ENCODE measurements at places on chromosomes 6 and 20. TPM values are rescaled to one million over a fixed set of nuclear protein-coding genes. Genes with fewer than 3 reads are reported as not detected.

DNA sequence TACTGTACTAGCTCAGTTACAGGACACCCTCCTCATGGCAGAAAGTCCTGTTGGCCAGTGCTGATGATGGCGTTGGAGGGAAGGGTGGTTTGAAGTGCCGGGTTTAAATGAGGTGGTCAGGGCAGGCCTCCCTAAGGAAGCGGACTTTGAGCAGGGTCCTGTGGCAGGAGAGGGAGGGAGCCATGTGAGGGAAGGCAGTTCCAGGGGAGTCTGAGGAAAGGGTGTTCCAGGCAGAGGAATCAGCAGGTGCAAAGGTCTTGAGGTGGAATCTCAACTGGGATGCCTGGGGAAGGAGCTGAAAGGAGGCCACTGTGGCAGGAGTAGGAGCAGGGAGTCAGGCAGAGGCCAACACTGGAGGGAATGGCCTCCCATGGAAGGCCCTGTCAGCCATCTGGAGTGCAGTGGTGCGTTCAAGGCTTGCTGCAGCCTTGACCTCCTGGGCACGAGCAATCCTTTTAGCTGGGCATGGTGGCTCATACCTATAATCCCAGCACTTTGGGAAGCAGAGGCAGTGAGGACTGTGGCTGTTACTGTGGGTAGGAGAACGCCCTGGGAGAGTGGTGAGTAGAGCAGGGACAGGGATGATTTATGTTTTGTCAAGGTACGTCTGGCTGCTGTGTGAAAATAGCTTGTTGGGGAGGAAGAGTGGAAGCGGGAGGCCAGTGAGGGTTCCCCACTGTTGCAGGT, 26.2 kb downstream of the VSTM2L start:
- DNase-seq: no peak

- no peak for DNase-seq
Observed at GRCh38 chr6:36999751-37000125, 5.7 kb upstream of the FGD2 start.

DNA sequence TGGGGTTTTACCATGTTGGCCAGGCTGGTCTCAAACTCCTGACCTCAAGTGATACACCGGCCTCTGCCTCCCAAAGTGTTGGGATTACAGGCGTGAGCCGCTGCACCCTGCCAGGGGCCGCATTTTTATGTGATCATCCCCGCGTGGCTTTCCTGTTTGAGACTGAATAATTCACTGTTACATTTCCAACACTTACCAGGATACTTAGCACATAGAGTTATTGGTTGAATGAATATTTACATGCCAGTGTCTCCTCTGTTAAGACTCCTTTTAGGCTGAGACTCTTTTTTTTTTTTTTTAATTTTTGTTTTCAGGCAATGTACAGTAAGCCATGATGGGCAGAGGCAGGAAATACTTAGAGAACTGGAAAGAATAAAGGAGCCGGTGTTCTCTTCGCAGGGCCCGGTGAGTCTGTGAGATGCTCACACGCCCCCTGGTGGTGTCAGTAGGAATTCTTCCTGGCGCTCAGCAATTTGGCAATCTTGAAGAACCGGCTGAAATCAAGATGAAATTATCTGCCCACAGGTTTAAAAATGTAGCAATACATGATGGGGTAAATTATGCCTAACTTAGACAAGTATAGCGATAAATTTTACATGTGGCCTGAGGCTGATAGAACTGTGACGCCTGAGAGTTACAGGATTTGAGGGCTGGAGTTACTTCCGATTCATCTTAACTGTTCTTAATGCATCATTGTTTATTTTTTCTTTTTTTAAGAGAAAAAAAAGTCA, 7.6 kb upstream of the RNF114 start:
- no peak for DNase-seq

GRCh38 chr6:33407132-33407718, 3.6 kb upstream of the PHF1 start:
- DNase-seq: no peak

DNA sequence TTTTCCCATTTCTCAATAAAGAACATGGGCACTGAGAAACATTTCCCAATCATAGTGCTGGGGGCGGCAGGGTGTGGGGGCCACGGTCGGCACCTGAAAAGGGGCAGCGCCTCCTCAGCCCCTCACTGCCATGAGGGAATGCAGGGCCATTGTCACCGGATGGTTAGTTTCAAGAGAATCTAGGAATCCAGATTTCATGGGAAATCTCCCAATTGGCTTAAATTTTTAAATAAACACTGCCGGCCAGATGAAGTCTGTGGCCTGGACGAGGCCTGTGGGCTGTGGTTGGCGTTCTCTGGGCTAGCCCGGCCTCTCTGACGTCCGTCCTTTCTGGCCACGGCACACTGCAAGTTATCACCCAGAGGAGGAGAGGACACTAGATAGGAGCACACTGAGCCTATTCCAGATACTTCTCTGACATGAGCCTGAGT, 25.6 kb downstream of the MANBAL start:
- DNase-seq: no peak

GRCh38 chr6:169420912-169421543, 167.4 kb upstream of the THBS2 start:
- DNase-seq: no peak

- no peak for DNase-seq
Observed at GRCh38 chr6:130787726-130788500, 39.3 kb upstream of the SMLR1 start.

DNA sequence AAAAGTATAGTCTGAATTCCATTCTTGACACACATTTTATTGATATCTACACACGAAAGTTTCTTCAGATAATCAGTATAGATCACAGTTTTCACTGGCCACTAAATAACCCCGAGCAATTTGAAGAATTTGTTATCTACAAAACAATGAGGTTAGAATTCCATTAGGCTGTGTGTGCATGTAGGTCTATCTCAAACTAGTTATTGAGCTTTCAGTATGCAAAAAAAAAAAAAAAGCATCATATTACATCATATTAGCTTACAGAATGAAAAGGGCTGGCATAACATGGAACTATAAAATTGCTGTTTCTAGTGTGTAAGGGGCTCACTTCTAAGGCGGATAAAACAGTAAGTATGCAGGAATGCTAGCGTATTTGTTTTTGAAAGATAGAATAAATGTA, 59.5 kb upstream of the ADGRG6 start:
- DNase-seq: no peak

- DNase-seq: no peak
Observed at GRCh38 chr6:134307870-134308269, 10.0 kb downstream of the SGK1 start.

GRCh38 chr20:50149481-50150254, 3.9 kb downstream of the PEDS1 start:
- DNase-seq: no peak

DNA sequence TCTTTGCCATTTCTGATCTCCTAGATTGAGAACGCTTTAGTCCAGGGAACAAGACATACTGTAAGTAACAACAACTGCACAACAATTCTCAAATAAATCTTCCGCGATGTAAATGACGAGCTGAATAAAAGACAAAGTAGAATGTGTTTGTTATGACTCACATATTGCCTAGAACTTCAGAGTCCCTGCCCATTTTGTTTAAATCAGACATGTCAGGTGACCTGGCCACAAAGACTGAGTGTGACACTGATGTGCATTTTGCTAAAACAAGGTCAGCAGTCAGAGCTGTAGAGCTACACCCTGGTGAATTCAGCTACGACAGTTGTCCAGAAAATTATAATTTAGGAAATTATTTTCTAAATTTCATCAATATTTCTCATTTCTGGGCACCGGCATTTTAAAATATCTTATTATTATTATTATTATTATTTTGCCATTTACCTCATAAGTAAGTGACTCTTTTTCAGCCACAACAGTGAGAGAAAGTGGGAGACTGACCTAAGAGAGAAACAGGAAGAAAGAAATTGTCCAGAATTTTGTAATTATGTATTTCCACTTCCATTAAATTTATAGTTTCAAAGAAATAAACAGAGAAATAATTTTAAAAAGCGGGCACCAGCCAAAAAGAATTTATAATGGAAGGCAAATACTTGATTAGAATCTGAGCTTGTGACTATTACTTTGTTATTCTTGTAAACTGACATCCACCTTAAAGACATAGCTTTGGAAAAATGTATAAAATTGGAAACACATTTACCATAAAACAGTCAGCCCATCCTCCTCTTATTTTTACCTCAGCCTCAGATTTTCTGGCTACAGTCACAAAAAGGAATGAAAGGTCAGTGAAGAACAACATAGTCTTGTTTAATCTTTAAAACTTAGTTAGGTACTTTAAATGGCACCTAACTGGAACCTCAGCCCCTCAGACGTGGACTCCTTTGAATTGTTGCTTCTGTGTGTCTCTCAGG, 157.0 kb upstream of the CITED2 start:
- no peak for DNase-seq

DNA sequence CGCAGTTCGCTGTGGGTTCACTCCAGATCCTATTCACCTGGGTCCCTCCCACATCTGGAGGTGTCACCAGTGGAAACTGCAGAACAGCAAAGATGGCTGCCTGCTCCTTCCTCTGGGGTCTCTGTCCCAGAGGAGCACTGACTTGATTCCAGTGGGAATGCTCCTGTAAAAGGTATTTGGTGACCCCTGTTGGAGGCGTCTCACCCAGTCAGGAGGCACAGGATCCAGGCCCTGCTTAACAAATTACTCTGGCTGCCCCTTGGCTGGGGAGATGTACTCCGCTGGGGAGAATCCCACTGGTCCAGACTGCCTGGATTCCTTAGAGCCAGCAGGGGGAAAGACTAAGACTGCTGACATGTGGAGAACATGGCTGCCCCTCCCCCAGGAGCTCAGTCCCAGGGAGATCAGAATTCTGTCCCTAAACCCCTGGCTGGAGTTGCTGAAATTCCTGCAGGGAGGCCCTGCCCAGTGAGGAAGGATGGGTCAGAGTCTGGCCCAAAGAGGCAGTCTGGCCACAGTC, 483.0 kb downstream of the CBLN4 start:
- DNase-seq: no peak

GRCh38 chr6:111683749-111684267, 78.1 kb upstream of the TRAF3IP2 start:
- DNase-seq: peak; percentile 48

GRCh38 chr20:22574545-22575086, 9.8 kb downstream of the FOXA2 start:
- DNase-seq: no peak

DNA sequence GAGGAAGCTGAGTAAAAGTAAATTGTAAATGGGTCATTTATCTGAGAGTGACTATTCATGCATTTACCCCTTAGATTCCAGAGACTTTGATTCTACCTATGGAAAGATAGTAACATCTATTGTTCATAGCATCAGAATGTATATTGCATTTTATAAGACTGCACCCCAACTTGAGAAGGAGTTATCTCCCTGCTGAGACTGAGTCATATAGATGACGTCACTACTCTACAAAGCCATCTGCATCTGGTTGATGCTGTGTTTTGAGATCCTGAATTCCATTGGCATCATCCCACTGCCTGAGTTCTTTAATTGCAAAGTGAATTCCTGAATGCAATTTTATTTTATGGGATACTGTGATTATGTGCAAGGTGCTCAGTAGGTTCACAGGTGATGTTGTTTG, 444.0 kb upstream of the SLC35B3 start:
- no peak for DNase-seq

- no peak for DNase-seq
Observed at GRCh38 chr6:168535711-168536110, 94.7 kb downstream of the SMOC2 start.

DNA sequence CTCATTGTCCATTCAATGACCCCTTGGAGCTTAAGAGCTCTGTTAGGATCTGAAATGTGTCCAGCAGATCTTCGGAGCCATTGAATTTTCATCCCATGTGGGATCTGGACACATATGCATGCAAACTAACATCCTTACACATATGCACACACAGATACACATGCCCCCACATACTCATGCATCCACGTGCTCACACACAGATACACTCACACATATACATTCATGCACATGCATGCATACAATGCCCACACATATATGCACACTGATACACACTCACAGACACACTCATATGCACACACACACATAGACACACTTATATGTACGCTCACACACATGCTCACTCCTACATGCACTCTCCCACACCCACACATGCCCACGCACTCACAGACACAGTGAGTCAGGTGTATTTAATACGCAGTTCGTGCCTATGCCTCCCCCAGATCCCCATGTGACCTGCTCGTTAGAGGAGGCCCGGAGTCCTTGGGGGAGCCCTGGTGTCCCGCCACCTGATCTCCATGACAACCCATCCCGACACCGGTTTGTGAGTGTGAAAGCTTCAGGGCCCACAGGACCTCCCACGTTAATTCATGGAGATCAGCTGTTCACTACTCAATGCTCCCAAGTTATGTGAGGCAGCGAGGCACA, 121.9 kb upstream of the SULF2 start:
- no peak for DNase-seq

DNA sequence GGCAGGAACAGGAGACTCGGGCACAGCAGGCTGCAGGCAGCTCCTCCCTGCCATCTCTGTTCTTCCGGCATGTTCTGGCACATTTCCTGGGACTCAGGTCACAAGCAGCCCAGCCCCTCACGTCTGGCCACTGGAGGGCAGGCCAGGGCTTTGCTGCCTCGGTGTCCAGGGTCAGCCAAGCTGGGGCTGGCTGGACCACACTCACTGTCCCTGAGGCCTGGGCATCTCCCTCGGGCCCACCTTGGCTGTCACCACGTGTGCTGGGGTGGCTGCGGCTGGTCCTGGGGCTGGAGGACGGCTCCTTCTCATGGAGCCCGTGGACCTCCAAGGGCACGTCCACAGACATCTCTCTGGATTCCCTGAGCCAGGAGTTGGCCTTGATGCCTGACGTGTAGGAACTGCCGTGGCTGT, 18.5 kb downstream of the FRMD1 start:
- DNase-seq: no peak

DNA sequence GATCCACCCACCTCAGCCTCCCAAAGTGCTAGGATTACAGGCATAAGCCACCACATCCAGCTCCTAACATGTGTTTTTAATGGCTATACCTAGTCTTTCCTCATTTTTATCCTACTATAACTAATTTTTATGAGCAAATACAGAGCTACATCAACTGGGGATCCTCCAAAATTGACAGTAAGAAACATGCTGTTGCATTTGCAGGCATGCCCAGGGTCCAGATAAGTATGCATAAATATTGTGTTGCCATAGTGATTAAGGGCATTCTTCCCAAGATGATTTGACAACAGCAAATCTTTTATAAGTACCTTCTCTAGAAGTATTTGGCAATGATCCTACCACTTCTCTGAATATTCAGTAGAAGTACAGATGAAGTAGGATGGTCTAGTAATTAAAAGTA, 41.9 kb upstream of the MOXD1 start:
- no peak for DNase-seq

GRCh38 chr20:23244916-23245552, 105.6 kb upstream of the NXT1 start:
- DNase-seq: no peak

DNA sequence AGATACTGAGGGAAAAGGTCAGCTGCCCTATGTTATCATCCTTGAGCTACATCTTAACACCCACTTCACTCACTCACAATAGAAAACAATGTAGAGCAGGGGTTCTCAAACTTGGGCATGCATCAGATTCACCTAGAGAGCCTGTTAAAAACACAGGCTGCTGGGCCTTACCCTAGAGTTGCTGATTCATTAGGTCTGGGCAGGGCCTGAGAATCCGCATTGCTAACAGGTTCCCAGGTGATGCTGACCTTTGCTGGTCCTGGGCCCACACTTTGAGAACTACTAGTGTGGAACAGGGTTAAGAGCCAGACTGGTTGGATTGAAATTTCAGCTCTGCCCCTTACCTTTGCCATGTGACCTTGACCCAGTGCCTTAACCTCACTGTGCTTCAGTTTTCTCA, 25.1 kb downstream of the RSPO4 start:
- no peak for DNase-seq

BPIFA1 gene
- not detected for total RNA-seq

KIF13A gene
- total RNA-seq: 12.5 TPM

ZSCAN26 gene
- total RNA-seq: 6.0 TPM

ADAM33 gene
- not detected for total RNA-seq

CD24 gene
- total RNA-seq: 1,068 TPM

MEP1A gene
- total RNA-seq: not detected
